Activated T-helper 1 cell treated with anti-CD3 and anti-CD28 coated beads, Interleukin-12 subunit alpha, Interleukin-12 subunit beta, Interleukin-2, Interleukin-4 antibody, amounts not matched to agents 30 ng/mL and 10 ng/mL and 1 ng/mL, durations not matched to agents 14 hours and 24 hours and 36 hours (primary cell): ENCODE measurements at places on chromosomes 6 and 20. TPM values are rescaled to one million over a fixed set of nuclear protein-coding genes. Genes with fewer than 3 reads are reported as not detected.

BTN1A1 gene
- not detected in 2 replicates for total RNA-seq

DNA sequence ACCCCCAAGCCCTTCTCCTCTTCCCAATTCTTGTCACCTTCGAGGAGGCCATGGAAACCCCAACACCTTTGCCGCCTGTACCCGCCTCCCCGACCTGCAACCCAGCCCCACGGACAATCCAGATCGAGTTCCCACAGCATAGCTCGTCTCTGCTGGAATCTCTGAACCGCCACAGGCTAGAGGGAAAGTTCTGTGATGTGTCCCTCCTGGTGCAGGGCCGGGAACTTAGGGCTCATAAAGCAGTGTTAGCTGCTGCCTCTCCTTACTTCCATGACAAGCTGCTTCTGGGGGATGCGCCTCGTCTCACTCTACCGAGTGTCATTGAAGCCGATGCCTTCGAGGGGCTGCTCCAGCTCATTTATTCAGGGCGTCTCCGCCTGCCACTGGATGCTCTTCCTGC, 675 bp downstream of the ZBTB9 start:
- peaks cover 42% of the 10 kb centered on the region for H3K4me1 ChIP-seq
- peak overlapping the region; percentile 88 for H3K27ac ChIP-seq
- H3K36me3 ChIP-seq: peaks cover 29% of the 10 kb centered on the region

DNA sequence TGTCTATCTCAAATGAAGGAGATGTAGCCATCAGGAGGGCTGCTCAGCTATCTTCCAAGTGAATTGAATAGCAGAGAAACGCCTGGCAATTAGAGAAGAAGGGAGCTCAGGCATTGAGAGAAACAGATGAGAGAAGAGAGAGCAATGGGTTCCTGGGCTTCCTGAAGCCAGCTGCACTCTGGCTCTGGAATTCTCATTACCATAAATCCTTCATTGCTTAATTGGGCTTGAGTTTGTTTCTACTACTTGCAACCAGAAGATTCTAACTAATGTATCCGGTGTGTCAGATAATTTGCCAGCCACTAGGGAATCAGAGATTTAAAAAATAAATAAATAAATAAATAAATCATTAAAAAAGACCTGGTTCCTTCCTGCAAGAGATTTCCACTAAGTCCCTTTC, 25.0 kb upstream of the CDKAL1 start:
- H3K27me3 ChIP-seq: peaks cover 11% of the 10 kb centered on the region
- DNase-seq: no peak
- no peaks in the 10 kb centered on the region for H3K36me3 ChIP-seq
- no peaks in the 10 kb centered on the region for H3K4me1 ChIP-seq

DNA sequence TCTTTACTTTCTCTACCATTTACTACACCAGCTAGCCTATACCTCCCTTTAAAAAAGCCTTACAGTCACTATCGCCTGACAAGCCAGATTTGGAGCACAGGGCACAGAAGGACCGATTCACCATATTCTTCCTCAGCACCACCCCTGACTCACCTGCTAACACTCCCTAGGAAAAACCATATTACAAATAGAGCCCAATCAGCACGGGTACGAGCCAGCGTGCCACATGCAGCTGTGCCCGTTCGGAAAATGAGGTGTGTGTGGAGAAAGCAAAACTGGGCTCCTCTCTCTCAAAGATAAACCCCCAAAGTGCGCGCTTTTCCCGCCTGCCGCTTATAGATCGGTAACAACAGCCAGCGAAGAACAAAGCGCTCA, 1.2 kb downstream of the SYNCRIP start:
- peaks cover 56% of the 10 kb centered on the region for H3K4me1 ChIP-seq
- H3K27ac ChIP-seq: peak overlapping the region; percentile 82
- peaks cover 43% of the 10 kb centered on the region for H3K36me3 ChIP-seq
- no peak for DNase-seq
- H3K4me3 ChIP-seq: peak overlapping the region; percentile 92

GRCh38 chr6:36729161-36729524, 31.5 kb downstream of the RAB44 start:
- H3K4me3 ChIP-seq: no peak overlapping the region
- H3K27ac ChIP-seq: peak overlapping the region; percentile 18
- H3K27me3 ChIP-seq: no peaks in the 10 kb centered on the region
- no peak for DNase-seq
- H3K36me3 ChIP-seq: no peaks in the 10 kb centered on the region

- no peak overlapping the region for H3K27ac ChIP-seq
- H3K36me3 ChIP-seq: no peaks in the 10 kb centered on the region
- H3K4me1 ChIP-seq: peaks cover 3% of the 10 kb centered on the region
- peaks cover 22% of the 10 kb centered on the region for H3K27me3 ChIP-seq
- DNase-seq: no peak
Measured at GRCh38 chr20:31853481-31853880, 8.1 kb upstream of the FOXS1 start.

DNA sequence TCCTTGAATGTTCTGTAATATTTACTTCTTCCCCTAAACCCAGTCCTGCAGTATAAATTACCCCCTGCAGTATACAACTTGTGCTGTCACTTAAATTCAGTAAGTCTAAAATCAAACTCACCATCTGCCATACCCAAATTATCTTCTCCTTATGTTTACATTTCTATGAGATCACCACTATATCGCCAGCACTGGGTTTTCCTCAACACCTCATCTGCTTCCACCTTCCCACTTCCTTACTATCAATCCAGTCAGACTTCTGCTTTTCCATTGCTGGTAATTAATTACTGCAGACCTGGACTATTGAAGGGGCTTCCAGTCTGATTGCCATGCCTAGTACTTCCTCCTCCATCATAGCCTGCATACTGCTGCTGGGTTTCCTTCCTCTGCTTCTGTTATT, 15.2 kb downstream of the EFHC1 start:
- no peak for DNase-seq
- peaks cover 6% of the 10 kb centered on the region for H3K4me1 ChIP-seq
- no peak overlapping the region for H3K27ac ChIP-seq

- H3K4me1 ChIP-seq: peaks cover 40% of the 10 kb centered on the region
- no peaks in the 10 kb centered on the region for H3K27me3 ChIP-seq
- peaks cover 19% of the 10 kb centered on the region for H3K36me3 ChIP-seq
- no peak for DNase-seq
- H3K4me3 ChIP-seq: no peak overlapping the region
- no peak overlapping the region for H3K27ac ChIP-seq
Measured at GRCh38 chr20:10466325-10466724, 31.2 kb downstream of the SLX4IP start.

USP49 gene
- 4.8 and 5.3 TPM in 2 replicates for total RNA-seq

DNA sequence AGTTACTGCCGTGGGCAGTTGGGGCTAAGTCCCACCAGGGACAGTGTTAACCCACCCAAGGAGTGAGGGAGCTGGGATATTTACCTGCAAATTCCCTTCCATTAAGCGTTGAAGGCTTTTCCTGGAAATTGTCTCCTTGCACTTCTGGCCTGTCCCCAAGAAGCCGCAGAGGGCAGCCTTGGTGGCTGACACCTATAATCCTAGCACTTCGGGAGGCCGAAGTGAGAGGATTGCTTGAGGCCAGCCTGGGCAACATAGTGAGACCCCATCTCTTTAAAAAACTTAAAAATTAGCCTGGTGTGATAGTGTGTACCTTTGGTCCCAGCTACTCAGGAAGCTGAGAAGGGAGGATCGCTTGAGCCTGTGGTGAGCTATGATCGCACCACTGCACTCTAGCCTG, 204.4 kb downstream of the EYA2 start:
- no peaks in the 10 kb centered on the region for H3K36me3 ChIP-seq
- no peak for DNase-seq
- H3K27ac ChIP-seq: no peak overlapping the region
- H3K4me3 ChIP-seq: no peak overlapping the region
- peaks cover 7% of the 10 kb centered on the region for H3K27me3 ChIP-seq

DNA sequence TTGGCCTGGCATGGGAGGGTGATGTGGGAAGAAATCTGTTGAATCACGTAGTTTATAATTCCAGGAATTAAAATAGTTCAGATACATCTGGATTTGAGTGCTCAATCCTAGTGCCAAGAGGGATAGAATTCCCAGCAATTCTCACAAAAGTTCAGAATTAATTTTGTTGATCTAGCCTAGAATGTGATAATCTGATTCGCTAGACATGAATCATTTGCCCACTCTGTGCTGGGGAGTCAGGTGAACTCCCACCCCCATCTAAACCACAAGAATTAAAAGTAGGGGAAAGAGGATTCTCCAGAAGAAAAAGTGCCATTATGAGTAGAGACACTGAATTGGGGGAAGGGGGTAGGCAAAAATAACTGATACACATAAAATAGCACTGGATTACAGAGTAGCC, 85.0 kb downstream of the LIN28B start:
- DNase-seq: no peak
- no peak overlapping the region for H3K27ac ChIP-seq
- no peaks in the 10 kb centered on the region for H3K4me1 ChIP-seq
- H3K27me3 ChIP-seq: peaks cover 16% of the 10 kb centered on the region

DNA sequence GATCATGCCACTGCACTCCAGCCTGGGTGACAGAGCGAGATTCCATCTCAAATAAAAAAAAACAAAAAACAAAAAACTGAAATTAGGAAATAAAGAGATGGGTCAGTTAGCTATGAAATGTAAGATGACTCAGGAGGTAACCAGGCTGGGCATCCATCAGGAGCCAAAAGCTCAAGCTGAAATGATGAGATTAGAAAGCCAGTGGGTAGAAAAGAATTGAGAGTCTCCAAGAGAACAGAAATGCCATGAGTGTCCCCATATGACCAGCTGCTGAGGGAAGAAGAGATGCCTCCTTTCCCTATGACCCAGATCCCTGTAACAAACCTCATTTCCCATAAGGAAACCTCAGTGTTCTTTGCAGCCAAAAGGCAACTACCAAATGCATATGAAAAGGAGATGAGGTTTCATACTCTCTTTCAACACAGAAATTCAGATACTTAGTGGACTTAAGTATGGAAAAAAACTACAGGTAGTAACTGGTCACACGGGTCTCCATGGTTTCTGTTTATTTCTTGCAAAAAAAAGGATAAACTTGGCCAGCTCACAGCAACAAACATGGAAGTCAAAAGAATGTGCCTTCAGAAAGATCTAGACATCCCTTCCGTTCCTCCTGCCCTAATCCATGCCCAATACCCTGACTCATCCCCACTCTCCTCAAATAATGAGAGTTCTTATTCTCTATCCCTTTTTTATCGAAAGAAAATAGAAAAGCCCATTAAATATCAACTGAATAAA, 8.1 kb downstream of the ARHGAP18 start:
- peaks cover 33% of the 10 kb centered on the region for H3K4me1 ChIP-seq
- peaks cover 17% of the 10 kb centered on the region for H3K36me3 ChIP-seq
- H3K27me3 ChIP-seq: peaks cover 2% of the 10 kb centered on the region
- H3K4me3 ChIP-seq: no peak overlapping the region
- H3K27ac ChIP-seq: no peak overlapping the region

DNA sequence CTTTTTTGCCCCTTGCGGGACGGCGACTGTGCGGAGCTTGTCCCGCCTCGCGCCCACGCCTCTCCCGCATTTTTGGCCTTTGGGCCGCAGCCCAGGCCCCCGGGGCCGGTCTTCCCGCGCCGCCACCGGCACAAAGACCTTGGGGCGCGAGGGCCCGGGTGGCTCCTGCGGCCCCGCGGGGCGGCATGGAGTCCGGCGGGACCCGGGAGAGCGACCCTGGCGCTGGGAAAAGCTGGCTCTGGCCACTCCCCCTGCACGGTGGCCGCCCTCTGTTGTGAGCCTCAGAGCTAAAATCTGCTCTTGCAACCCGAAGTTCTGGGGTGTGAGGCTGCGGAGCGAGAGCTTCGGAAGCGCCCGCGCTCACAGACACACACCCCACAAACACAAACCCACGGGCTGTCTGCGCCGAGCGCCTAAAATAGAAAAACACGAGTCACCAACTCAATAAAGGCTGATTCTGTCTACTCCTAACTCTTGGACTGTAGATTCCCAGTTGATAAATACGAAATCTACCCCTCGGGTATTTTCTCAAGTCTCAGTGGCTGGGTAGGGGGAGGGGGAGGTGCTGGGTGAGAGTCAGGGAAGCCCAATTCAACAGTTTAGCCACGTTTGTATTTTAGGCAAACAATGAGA, 496 bp upstream of the BEND3 start:
- DNase-seq: peak; percentile 18
- no peaks in the 10 kb centered on the region for H3K36me3 ChIP-seq
- peak overlapping the region; percentile 80 for H3K27ac ChIP-seq
- H3K4me1 ChIP-seq: peaks cover 22% of the 10 kb centered on the region
- peaks cover 18% of the 10 kb centered on the region for H3K27me3 ChIP-seq
- peak overlapping the region; percentile 84 for H3K4me3 ChIP-seq

GRCh38 chr6:8030920-8031319, 33.3 kb downstream of the BLOC1S5 start:
- no peak overlapping the region for H3K4me3 ChIP-seq
- H3K4me1 ChIP-seq: peaks cover 5% of the 10 kb centered on the region
- no peak overlapping the region for H3K27ac ChIP-seq
- peaks cover 28% of the 10 kb centered on the region for H3K36me3 ChIP-seq
- no peak for DNase-seq
- H3K27me3 ChIP-seq: no peaks in the 10 kb centered on the region

DNA sequence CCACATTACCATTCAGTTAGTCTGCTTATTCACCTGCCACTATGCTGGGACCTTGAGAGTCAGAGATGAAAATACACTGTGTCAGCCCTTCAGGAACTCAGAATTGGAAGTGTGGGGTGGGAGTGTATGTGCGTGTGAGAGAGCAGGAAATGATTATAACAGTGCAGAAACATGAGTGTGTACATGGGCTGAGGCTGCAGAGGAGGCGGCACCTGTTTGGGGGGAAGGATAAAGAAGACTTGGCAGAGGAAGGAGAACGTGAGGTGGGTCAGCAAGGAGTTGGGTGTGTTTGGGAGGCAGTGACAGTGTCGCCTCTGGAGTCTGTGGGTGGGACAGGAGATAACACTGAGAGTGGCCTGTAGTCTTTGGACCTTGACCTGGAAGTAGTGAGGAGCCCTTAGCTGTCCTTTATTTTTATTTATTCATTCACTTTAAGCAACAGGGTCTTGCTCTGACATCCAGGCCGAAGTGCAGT, 3.1 kb downstream of the CHMP4B start:
- peak overlapping the region; percentile 32 for H3K27ac ChIP-seq
- peaks cover 32% of the 10 kb centered on the region for H3K36me3 ChIP-seq
- H3K4me3 ChIP-seq: peak overlapping the region; percentile 94

- H3K27ac ChIP-seq: no peak overlapping the region
- peaks cover 22% of the 10 kb centered on the region for H3K27me3 ChIP-seq
- H3K4me3 ChIP-seq: no peak overlapping the region
- H3K4me1 ChIP-seq: no peaks in the 10 kb centered on the region
- DNase-seq: no peak
Measured at GRCh38 chr6:16999491-17000436, 102.1 kb upstream of the STMND1 start.

DNA sequence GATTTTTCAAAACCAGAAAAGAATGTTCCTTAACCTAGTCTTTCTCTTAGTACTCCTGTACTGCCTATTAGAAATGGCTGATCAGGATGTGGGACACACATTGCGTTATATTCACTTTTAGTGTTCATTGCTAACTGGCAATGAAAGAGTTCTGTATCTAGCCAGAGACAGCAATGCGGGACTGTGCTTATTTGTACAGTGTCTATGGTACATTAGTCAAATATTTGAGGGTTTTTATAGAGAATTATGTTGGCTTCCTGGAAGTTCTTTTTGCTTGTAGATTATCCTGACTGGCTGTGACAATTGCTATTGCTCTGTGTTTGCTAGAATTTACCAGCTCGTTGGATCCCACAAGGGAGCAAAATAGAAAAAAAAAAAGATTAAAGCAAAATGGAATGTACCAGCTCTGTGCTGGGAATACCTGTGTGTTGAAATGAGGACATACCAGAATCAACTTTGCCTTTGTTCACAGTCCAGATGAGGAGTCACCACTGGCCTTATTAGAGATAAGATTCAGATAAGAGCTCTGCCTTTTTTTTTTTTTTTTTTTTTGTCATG, 22.4 kb upstream of the IFNGR1 start:
- peaks cover 7% of the 10 kb centered on the region for H3K36me3 ChIP-seq
- H3K4me3 ChIP-seq: no peak overlapping the region
- DNase-seq: no peak
- peaks cover 15% of the 10 kb centered on the region for H3K4me1 ChIP-seq
- peaks cover 9% of the 10 kb centered on the region for H3K27me3 ChIP-seq
